ENCODE measurements at places on chromosomes 5 and 9.

GRCh38 chr5:14876095-14876494 is 4.5 kb upstream of the ANKH start:
- DNase-seq: no peak

DNA sequence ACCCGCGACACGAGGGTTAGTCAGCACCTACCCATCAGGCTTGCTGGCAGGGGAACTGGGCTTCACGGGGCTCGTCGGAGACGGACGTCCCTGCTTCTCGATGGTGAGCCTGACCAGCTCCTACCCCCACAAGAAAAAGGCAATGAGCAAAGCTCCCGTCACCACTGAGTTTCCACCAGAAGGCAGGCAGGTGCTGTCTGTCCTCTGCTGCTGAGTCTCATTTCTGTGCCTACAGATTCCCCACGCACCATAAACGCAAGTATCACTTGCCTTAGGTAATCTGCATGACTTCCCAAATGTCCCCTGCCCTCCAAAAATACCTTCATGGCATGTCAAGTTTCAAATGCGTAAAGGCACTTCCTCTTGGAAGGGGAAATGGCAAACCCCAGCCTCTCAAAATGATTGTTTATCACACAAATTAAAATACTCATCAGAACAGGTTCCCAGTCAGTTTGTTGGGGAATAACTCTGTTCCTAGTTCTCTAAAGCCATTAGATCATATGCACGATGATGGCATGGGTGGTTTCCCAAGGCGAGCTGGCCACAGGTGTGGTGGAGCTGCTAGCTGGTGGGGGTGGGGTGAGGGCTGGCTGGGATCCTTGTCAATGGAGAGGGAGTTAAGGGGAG is 85.0 kb downstream of the PRRT1B start:
- DNase-seq: no peak

DNA sequence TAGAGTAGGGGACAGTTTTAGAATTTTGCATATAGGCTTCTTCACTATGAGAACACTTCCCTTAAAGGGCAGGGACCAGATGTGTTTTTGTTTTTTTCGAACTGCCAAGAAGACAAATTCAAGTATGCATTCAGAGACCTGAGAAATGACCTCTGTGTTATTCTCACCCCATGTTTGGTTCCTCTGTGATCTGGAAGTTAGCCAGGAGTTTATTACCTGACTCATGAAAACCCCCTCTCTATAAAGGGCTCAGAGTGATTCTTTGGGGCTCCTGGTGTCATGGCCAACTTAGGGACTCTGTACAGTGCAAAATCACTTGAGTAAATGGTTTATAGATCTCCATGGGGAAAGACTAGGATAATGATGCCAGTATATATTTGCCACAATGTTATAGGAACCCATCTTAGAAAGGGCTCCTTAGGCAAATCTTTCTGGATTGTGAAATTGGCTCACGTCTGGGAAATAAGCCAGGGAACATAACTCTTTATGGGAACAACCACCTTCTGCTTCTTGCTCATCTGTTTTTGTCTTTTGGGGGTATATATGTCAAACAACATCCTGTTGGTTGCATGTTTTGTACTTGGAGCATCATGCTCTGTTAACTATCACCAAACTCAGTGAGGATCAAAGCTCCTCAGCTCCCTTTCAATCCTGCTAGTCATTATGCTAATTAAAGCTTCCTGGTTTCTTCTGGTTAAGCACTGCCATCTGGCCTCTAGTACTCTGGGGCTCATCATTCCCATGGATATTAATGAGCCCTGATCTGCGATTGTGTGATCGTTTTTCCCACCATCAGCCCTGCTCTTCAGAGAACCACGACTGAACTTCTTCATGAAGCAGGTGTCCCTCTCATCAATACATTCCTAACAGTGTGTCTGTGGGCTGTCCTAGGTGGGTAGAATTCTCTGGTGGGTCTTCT is 173.4 kb upstream of the CDH12 start:
- DNase-seq: no peak

- peak; percentile 24 for DNase-seq
These were observed 242.3 kb upstream of the PTGER4 start for GRCh38 chr5:40437452-40437861.

DNA sequence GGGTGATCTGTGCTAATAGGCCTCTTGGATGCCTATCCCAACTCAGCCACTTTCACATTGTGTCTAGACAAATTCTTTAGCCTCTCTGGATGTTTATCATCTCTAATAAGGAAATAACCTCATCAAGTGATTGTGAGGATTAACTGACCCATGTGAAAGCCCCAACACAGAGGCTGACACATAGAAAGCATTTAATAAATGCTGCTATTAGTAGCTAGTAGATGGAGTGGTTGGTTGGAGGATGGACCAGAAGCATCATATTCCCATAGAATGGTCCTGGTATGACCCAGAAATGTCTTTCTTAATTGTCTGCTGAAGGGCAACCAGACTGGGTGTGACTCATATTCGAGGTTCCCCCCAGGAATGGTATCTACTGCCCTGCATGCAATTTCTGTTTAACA is 124.4 kb downstream of the PIK3R1 start:
- DNase-seq: no peak
